HCT116 (cell line): ENCODE measurements at places on chromosomes 7 and 10. TPM values are rescaled to one million over a fixed set of nuclear protein-coding genes. Genes with fewer than 3 reads are reported as not detected.
A peak's percentile ranks its signal among the peaks of the same experiment; 100 is the strongest.

GRCh38 chr10:98074315-98074911 is 44.0 kb upstream of the CRTAC1 start:
- no peaks in the 10 kb centered on the region for H3K4me1 ChIP-seq
- H3K27me3 ChIP-seq: peaks cover 63% of the 10 kb centered on the region
- H3K27ac ChIP-seq: no peak overlapping the region
- H3K36me3 ChIP-seq: no peaks in the 10 kb centered on the region
- H3K4me3 ChIP-seq: no peak overlapping the region
- no peak for DNase-seq

GRCh38 chr7:38190011-38190410 is 12.0 kb downstream of the STARD3NL start:
- no peaks in the 10 kb centered on the region for H3K36me3 ChIP-seq
- DNase-seq: no peak
- no peaks in the 10 kb centered on the region for H3K27me3 ChIP-seq
- H3K27ac ChIP-seq: no peak overlapping the region
- H3K4me1 ChIP-seq: no peaks in the 10 kb centered on the region

DNA sequence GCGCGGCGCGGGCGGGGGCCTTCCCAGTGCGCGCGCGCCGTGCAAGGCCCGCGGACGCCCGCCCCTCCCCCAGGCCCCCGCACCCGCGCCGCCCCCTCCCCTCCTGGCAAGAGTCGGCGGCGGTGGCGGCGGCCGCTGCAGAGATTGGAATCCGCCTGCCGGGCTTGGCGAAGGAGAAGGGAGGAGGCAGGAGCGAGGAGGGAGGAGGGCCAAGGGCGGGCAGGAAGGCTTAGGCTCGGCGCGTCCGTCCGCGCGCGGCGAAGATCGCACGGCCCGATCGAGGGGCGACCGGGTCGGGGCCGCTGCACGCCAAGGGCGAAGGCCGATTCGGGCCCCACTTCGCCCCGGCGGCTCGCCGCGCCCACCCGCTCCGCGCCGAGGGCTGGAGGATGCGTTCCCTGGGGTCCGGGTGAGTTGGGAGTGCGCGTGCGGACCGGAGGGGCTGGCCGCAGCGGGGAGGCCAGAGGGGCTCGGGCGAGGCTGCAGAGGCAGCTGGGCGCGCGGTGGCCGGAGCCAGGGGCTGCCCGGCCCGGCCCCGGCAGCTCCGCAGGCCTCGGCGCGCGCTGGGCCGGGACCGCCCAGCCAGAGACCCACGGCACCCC is at the start of gene BMPR1A:
Gene BMPR1A, plus strand, starts transcription at position 109 of the 602 bp plus-strand sequence. CDS start 119,400 bp downstream, outside the sequence.
- DNase-seq: no peak
- no peaks in the 10 kb centered on the region for H3K27me3 ChIP-seq
- peaks cover 27% of the 10 kb centered on the region for H3K4me1 ChIP-seq
- H3K4me3 ChIP-seq: peak within 1 kb of the TSS; percentile 81

- peak overlapping the region; percentile 89 for H3K27ac ChIP-seq
- no peaks in the 10 kb centered on the region for H3K36me3 ChIP-seq
- peaks cover 92% of the 10 kb centered on the region for H3K4me1 ChIP-seq
- H3K27me3 ChIP-seq: no peaks in the 10 kb centered on the region
- DNase-seq: peak; percentile 95
These were observed 34.0 kb downstream of the DNAJB12 start for GRCh38 chr10:72320676-72321247.

- H3K4me1 ChIP-seq: no peaks in the 10 kb centered on the region
- DNase-seq: no peak
- no peaks in the 10 kb centered on the region for H3K27me3 ChIP-seq
- H3K36me3 ChIP-seq: peaks cover 8% of the 10 kb centered on the region; the same call in 1 of the 2 replicates
- H3K4me3 ChIP-seq: no peak overlapping the region
These were observed 65.6 kb downstream of the HIPK2 start for GRCh38 chr7:139711991-139712743.

GRCh38 chr7:598899-599298 is 79.3 kb upstream of the PDGFA start:
- H3K36me3 ChIP-seq: no peaks in the 10 kb centered on the region
- H3K4me3 ChIP-seq: no peak overlapping the region
- H3K27me3 ChIP-seq: no peaks in the 10 kb centered on the region
- H3K27ac ChIP-seq: no peak overlapping the region

- H3K36me3 ChIP-seq: no peaks in the 10 kb centered on the region
- no peak for DNase-seq
- no peak overlapping the region for H3K27ac ChIP-seq
- H3K27me3 ChIP-seq: no peaks in the 10 kb centered on the region
These were observed 36.9 kb upstream of the CDHR3 start for GRCh38 chr7:105926131-105926530.

DNA sequence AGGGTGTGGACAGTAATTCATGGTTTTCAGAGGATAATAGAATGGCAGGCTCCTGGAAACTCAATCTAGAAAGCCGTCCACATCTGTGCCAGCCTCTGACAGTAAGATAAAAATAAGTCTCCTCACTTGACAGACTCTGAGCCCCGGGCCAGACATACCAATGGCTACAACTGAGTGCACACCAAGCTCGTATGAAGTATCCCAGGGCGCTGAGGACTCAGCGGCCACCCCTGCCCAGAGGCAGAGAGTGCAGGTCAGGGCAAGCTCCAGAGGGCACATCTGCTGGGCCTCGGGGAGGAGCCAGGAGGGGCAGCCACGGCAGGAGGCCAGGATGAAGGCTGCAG is 262.8 kb upstream of the TCERG1L start:
- no peaks in the 10 kb centered on the region; the same call in 1 of the 2 replicates for H3K27me3 ChIP-seq
- H3K27ac ChIP-seq: no peak overlapping the region
- H3K4me3 ChIP-seq: no peak overlapping the region
- no peaks in the 10 kb centered on the region for H3K36me3 ChIP-seq
- no peak for DNase-seq

DNA sequence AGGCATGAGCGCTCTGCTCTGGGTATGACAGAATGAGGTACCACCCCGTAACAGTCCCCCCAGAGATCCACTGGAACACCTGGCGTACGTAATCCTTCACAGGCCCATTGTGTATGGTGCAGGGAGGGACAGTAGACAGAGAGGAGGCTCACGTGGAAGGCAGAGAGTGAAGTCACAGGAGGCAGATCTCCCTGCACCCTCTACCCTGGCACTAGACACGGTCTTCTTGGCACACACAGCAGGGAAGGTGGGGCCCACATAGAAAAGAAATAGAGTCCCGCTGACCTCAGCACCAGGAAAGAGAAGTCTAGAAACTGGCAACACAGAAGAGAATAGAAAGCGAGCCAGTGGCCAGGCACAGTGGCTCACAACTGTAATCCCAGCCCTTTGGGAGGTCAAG is 51.9 kb downstream of the SLC29A4 start:
- no peaks in the 10 kb centered on the region for H3K4me1 ChIP-seq
- no peak for DNase-seq
- peaks cover 8% of the 10 kb centered on the region for H3K36me3 ChIP-seq
- no peaks in the 10 kb centered on the region for H3K27me3 ChIP-seq
- H3K27ac ChIP-seq: no peak overlapping the region

- H3K4me3 ChIP-seq: no peak overlapping the region
- no peaks in the 10 kb centered on the region for H3K36me3 ChIP-seq
- no peak overlapping the region for H3K27ac ChIP-seq
- no peaks in the 10 kb centered on the region for H3K4me1 ChIP-seq
- peak; percentile 44 for DNase-seq
These were observed 201.0 kb upstream of the TPK1 start for GRCh38 chr7:145036604-145037405.

DNA sequence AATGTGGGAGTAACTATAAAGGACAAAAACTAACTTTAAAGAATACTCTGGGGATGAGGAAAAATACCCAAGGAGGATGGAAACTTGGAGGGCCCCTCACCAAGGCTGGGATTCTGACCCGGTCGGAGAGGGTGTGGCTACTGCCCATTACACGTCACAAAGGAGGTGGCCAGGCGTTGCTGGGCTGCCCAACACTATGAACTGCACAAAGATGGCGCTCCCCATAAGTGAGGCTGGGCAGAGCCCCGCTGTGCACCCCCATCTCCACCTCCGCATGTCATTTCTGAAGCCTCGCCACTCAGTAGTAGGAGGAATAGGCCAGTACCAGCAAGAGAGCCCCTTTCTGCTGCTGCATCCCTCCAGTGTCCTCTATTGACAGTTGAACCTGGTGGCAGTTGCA is 290.1 kb upstream of the ZNF32 start:
- H3K4me3 ChIP-seq: no peak overlapping the region
- no peak overlapping the region for H3K27ac ChIP-seq
- H3K4me1 ChIP-seq: no peaks in the 10 kb centered on the region
- DNase-seq: no peak
- H3K27me3 ChIP-seq: no peaks in the 10 kb centered on the region

DNA sequence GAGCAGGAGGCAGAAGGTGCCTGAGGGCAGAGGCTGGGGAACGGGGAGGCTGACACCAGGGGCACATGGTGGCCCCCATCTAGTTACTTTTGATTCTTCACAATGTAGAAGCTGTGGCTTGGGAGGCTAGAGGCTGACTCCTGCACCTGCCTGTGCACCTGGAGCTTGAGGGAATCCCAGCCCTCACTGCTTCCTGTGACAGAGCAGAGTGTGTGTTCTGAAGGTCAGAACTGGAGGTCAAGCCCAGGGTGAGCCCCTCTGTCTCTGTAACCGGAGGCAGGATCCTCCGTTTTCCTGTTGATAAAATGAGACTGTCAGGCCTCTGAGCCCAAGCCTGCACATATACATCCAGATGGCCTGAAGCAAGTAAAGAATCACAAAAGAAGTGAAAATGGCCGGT is 124.8 kb downstream of the ACTR3B start:
- H3K4me1 ChIP-seq: no peaks in the 10 kb centered on the region
- no peaks in the 10 kb centered on the region for H3K36me3 ChIP-seq
- no peak overlapping the region for H3K4me3 ChIP-seq
- no peak for DNase-seq

- no peak overlapping the region for H3K4me3 ChIP-seq
- no peaks in the 10 kb centered on the region for H3K4me1 ChIP-seq
- DNase-seq: no peak
- H3K27ac ChIP-seq: no peak overlapping the region
These were observed 182.5 kb upstream of the COL1A2 start for GRCh38 chr7:94212160-94212559.

DNA sequence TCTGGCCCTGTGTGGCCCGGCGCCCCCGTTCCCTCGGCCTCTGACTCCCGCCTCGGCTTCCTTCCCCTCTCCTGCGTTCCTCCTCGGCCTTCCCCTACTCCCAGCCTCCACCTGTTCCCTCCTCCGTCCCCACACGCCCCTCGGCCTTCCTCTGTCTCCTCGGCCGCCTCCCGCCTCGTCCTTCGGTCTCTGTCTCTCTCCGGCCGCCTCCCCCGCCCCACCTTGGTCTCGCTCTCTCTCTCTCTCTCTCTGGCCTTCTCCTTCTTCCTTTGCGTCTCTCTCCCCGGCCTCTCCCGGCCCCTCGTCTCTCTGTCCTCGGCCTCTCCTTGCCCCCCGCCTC is 588 bp downstream of the GET4 start:
- H3K4me1 ChIP-seq: peaks cover 11% of the 10 kb centered on the region
- H3K27me3 ChIP-seq: no peaks in the 10 kb centered on the region
- H3K36me3 ChIP-seq: peaks cover 19% of the 10 kb centered on the region; the same call in 1 of the 2 replicates
- peak overlapping the region; percentile 85 for H3K4me3 ChIP-seq

- no peaks in the 10 kb centered on the region for H3K36me3 ChIP-seq
- no peak overlapping the region for H3K4me3 ChIP-seq
- no peaks in the 10 kb centered on the region for H3K27me3 ChIP-seq
- no peaks in the 10 kb centered on the region for H3K4me1 ChIP-seq
- no peak for DNase-seq
These were observed 47.1 kb downstream of the CALML3 start for GRCh38 chr10:5571826-5572225.

DNA sequence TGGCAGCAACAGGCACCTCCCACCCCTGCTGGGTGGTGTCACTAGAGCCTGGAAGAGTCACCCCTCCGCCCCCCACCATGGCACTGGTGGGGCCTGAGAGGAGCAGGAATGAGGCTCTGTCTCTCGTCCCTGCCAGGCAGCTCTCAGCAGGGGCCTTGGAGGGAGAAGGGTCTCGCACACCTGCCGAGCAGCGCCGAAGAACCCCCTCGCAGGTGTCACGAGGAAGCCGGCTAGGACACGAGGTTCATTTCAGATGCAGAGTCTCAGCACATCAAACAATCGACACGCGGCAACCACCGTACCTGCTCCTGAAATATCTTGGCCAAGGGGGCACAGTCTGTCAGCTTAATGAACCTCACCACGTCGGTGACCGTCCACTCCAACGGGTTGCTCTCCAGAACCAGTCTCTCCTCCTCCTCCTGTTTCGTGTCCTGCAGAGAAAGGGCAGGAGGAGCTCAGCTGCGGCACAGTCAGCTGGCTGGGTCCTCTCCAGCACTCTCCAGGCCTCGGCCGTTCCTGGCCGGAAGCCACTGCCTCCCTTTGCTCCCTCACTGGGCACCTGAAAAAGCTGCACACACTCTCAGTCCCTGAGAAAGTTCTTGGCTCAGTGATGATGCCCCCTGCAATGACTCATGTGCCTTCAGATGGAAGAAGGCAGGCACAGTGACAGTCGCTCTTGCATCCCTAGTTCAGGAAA is 240.1 kb downstream of the SFMBT2 start:
- H3K4me1 ChIP-seq: no peaks in the 10 kb centered on the region
- H3K36me3 ChIP-seq: no peaks in the 10 kb centered on the region
- no peaks in the 10 kb centered on the region for H3K27me3 ChIP-seq
- no peak overlapping the region for H3K27ac ChIP-seq
- H3K4me3 ChIP-seq: no peak overlapping the region

GRCh38 chr10:6233725-6234277 is 31.1 kb downstream of the PFKFB3 start:
- no peak overlapping the region for H3K4me3 ChIP-seq
- H3K27ac ChIP-seq: no peak overlapping the region

Gene ZNF488
- total RNA-seq: 3.9 TPM

Gene ENO4
- 0.22 TPM for total RNA-seq
